ENCODE measurements at places on chromosomes 7 and 10.

GRCh38 chr7:72394016-72394415, 18.1 kb downstream of the CALN1 start:
- no peak for DNase-seq

GRCh38 chr7:598899-599298, 79.3 kb upstream of the PDGFA start:
- no peak for DNase-seq

DNA sequence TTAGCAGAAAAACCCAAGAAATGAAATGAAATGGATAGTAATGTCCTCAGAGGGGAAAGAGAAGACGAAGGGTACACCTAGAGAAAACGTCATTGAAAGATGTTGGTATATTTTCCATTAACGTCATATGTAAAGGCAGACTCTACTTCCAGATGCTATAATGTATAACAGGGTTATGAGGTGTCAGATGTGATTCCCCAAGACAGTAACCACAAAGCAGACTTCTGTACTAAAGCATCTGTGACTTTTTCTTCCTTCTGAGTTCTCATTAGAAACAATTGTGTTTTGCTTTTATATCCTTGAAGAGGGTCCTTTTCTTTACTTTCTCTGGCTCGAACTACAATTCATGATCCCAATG, 37.4 kb downstream of the LRRC72 start:
- no peak for DNase-seq

GRCh38 chr7:55432939-55433784, 68.0 kb downstream of the LANCL2 start:
- DNase-seq = peak; percentile 39

DNA sequence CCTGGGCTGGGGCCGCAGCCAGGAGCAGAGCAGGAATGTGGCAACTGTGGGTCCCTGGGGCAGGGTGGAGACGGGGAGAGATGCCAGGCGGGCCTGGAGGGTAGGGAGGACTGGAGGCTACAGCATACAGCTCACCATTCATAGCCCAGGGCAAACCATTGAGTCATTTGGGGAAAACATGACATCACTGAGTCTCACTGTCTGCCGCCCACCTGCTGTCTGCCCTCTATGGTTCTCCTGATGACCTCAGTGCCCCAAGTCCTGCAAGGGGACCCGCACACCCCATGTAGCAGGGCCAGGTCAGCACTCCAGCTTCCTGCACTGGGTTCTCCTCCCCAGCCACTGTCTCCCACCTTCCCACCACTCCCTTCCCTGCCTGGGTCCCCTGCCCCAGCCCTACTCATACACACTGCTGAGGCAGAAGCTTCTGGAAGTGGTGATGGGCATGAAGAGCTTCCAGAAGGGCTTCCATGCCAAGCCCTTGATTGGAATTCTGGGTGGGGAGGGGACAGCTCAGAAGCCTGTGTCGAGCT, 10.4 kb downstream of the CHST3 start:
- no peak for DNase-seq

GRCh38 chr7:77759294-77759889, 38.8 kb downstream of the TMEM60 start:
- DNase-seq = peak; percentile 71

DNA sequence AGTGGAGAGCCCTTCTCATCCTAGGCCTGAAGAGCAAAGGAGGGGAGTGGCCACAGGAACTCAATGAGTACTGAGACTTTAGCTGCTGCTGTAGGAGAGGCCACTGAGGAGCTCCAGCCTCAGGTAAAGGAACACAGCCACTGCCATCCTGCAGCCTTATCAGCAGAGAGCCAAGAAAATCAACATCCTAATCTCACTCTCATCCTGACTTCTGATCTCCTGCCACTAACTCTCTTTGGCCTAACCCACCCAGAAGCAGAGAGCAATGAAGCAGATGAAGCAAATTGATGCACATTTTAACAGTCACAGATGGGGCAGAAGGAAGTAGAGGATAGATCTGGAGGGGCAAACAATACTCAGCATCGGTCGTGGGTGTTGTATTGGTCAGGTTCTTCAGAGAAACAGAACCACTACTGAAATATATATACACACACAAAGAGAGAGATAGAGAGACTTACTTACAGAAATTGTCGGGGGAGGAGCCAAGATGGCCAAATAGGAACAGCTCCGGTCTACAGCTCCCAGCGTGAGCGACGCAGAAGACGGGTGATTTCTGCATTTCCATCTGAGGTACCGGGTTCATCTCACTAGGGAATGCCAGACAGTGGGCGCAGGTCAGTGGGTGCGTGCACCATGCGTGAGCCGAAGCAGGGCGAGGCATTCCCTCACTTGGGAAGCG, 297.6 kb downstream of the MTERF1 start:
- DNase-seq = no peak

- DNase-seq = no peak
These were observed 221.3 kb upstream of the CSTF2T start for GRCh38 chr10:51920672-51921071.

GRCh38 chr7:151304856-151305255, 36.8 kb upstream of the NUB1 start:
- no peak for DNase-seq

DNA sequence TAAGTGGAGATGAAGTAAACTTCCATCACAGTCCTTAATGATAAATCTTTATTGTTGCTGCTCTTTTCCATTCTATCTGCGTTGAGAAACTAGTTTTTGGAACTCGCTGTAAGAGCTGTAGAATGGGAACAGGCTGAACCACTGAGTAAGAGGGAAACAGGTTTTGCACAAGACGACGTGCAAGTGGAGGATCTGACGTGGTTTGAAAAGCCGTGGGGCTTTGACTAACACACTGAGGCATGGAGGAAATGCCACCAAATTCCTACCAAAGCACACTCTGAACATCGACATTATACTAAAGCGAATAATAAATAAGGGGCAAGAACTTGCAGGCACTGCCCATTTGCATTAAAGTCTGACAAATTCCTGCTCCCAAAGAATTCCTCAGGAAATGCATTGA, 160.6 kb downstream of the KLF6 start:
- no peak for DNase-seq

GRCh38 chr7:50718311-50718710, 64.4 kb downstream of the GRB10 start:
- DNase-seq = no peak

DNA sequence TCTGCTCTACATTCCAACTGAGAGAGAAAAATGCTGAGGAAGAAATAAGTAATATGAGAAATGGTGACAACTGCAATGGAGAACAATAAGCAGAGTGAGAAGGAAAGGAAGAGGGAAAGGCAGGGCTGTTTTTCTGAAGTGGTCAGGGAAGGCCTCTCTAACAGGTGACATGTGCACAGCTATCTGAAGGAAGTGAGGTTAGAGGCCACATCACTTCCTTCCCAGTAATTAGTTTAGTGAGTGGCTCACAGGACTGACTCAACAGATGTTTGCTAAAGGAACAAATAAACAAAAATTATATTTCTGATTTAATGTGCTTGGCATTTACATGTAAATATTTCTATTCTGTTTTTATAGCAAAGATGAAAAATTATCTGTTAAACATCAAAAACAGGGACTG, 77.9 kb downstream of the ARHGAP21 start:
- no peak for DNase-seq

DNA sequence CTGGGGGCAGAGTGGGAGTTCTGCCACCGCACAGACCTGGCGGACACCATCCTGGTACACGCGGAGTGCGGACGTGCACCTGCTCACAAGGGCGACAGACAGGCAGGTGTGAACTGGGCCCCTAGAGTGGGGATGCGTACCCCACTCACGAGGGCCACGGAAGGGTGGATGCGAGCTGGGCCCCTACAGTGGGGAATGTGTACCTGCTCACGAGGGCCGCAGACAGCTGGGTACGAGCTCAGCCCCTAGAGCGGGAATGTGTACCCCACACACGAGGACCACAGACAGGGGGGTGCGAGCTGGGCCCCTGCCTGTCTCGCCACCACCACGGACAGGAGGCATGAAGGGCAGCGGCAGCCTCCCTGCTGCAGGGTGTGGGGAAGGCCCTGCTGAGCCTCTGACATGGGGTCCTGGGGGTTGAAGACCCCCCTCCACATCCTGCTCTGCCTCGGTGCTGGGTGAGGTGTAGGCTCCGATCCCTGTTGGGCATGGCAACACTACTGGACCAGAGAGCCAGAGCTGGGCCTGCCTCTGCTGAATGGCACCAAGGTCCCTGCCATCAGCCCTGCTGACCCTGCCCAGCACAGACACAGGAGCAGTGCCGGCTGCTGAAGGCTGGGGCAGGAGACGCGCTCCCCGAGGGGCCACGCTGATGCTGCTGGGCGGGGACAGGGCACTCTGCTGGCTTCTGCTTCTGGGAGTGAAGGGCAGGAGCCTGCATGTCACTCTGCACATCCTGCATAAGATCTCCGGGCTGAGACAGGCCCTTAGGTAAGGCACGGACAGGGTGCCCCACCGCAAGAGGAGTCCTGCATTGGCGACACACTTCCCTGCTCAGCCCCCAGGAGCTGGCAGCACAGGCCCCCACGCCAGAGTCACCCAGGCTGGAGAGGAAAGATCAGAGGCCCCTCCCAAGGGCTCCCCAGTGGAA, 259.2 kb downstream of the MAD1L1 start:
- DNase-seq = no peak

DNA sequence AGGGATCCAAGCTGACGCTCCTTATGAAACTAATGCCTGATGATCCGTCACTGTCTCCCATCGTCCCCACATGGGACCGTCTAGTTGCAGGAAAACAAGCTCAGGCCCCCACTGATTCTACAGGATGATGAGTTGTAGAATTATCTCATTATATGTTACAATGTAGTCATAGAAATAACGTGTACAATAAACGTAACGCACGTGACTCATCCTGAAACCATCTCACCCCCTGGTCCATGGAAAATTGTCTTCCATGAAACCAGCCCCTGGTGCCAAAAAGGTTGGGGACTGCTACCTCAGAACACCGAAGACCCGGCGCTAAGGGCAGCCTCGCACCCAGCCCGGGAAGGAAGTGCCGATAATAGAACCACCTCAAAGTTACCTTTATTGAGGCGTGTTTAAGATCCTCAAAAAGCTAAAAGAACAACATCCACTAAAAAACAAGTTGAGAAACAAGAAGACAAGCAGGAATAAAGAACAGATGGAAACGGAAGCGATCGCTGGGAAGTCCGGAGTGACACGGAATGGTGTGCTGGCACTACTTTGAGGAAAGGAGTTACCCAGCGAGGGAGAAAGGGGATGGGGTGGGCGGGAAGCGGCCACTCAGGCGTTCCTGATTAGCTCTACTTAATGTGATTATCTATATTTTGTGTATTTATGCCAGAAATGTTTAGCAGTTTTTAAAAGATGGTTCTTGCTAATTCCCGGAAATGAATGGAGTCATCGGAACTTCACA, 50.1 kb upstream of the PRKAR1B start:
- no peak for DNase-seq
